Esophagus squamous epithelium (tissue), 5 donors: ENCODE measurements at places on chromosomes 16 and 17.

DNA sequence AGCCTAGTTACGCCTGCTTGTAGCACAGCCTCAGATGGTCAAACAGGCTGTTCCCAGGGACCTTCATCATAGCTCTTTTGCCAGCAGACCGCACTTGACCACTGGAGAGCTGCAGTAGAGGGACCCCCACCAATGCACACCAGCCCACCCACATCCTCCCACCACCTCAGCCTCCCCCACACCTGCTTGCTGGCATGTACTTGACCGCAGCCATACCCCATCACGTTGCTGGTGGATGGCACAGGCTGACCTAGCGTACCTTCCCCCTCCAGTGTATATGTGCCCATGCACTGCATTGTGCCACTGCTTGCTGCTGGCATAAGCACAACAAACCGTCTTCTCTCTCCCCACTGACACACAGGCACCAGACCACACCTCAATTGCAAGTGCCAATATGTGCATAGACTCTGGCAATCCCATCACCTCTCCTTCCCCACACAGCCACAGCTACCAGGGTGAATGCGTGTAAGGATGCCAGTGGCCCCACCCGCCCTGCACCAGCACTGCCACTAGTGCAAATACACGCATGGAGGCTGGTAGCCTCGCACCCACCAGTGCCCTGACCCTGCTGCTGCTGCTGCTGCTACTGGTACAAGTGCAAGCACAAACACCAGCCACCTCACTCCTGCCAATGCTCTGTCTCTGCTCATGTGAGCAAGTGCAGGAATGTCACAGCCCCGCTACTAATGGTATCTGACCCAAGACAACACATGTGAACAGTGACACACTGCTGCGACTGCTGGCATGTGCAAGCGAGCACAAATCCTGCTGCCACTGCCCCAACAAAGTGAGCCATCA lies 1377.6 kb downstream of the CDH11 start:
- DNase-seq: no peak

DNA sequence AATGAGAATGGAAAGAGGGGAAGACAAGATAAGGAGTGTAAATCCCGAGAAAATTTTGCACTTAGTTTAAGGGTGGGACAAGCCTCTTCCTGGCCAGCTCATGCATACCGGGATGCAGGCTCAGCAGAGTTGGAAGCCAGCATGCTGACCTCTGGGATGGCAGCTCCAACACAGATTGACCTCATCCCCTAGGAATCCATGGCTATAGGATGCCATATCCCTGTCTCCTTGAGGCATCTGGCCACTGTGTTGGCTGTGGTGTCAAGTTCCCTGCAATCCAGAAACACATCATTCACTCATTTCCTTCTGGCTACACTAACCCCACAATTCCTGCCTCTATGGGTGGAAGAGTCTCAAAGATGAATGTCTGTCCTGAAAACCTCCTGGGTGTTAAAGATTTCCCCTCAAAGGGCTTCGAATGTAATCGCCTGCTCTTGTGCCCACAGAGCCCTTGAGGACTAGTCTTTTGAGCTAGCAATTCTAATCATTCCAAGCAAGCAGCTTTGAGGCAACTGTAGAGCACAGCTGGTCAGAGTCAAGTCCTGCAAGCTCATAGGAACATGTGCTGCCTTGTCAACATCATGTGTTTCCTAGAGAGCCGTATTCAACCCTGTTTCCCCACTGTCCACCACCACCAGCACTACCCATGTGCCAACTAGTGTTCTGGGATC lies 141.4 kb downstream of the PMP22 start:
- DNase-seq: no peak

GRCh38 chr16:85735225-85735635 lies 15.7 kb downstream of the C16orf74 start:
- DNase-seq: no peak

DNA sequence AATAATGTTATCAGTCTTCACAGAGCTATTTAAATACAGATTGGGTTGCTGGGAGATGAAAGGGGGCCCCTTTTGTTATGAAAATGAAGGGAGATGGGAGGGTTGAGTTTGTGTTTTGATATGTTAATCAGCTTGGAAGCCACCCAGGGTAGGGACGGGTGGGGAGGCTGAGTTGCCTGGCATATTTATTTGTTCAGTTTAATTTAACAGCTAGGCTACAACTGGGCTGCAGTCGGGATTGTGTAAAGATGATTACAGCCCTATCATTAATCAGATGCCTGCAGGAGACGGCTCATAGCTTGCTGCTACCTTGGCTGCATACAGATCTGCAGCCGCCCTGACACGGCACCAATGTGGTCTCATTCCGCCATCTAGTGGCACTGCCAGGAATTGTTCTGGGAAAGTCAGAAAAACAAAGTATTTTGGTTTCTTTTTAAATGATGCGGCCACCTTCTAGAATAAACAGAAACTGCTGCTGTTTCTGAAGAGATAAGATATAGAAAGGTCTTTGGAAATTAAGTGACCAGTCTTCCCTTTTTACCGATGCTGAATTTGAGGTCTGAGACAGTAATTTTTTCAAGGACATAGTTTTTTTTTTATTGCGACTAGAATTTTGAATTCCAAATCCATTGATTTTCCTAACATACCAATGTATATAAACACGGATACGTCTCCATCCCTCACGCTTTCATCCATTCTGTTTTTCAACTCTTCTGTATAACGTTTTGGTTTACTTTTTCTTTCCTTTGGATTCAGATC lies 458.0 kb upstream of the ASIC2 start:
- no peak for DNase-seq

DNA sequence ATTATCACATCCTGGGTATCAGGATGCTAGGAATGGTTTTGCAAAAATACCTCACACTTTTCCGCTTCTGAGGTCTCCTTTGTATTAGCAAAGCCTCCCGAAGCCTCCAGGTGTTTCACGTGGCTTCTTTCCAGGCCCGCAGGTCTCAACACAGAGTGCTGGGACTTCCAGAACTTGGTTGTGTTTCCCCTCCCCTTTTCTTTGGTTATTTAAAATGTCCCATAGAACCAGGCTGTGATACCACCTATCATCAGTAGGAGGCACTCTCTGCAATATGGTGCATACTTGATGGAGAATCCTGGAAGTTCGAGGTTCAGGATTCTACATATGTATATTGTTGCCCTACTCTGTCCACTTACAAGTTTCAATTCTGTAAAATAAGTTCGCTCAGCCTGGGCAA lies 28.8 kb downstream of the ATP2C2 start:
- DNase-seq: no peak

- DNase-seq: no peak
These were observed 10.8 kb downstream of the NGFR start for GRCh38 chr17:49505854-49506253.

GRCh38 chr17:74245145-74245831 lies 28.7 kb upstream of the DNAI2 start:
- no peak for DNase-seq

GRCh38 chr17:50288306-50288705 lies 14.0 kb downstream of the TMEM92 start:
- no peak for DNase-seq

GRCh38 chr17:56110463-56111135 lies 42.7 kb upstream of the ANKFN1 start:
- DNase-seq: no peak

GRCh38 chr17:67245694-67246402 lies 852 bp upstream of the HELZ start:
- no peak for DNase-seq

DNA sequence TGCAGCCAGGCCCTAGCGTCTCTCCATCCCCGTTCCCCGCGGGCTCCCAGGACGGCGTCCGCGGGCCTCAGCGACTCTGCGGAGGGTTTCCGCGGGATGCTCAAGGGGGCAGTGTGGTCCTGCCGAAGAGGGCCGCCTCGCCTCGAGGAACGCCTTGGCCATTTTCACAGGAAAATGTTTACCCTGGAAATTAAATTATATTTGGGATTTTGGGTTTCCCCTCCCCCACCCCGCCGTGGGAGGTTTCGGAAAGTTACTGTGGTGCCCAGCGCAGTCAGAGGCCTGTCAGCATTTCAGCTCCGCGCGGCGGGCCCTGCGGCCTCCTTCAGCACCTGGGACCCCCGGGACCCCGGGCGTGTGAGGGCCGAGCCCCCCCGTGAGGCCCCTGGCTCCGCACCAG lies 94.5 kb downstream of the PCTP start:
- no peak for DNase-seq

- no peak for DNase-seq
These were observed 10.9 kb upstream of the TBX2 start for GRCh38 chr17:61388561-61389356.

DNA sequence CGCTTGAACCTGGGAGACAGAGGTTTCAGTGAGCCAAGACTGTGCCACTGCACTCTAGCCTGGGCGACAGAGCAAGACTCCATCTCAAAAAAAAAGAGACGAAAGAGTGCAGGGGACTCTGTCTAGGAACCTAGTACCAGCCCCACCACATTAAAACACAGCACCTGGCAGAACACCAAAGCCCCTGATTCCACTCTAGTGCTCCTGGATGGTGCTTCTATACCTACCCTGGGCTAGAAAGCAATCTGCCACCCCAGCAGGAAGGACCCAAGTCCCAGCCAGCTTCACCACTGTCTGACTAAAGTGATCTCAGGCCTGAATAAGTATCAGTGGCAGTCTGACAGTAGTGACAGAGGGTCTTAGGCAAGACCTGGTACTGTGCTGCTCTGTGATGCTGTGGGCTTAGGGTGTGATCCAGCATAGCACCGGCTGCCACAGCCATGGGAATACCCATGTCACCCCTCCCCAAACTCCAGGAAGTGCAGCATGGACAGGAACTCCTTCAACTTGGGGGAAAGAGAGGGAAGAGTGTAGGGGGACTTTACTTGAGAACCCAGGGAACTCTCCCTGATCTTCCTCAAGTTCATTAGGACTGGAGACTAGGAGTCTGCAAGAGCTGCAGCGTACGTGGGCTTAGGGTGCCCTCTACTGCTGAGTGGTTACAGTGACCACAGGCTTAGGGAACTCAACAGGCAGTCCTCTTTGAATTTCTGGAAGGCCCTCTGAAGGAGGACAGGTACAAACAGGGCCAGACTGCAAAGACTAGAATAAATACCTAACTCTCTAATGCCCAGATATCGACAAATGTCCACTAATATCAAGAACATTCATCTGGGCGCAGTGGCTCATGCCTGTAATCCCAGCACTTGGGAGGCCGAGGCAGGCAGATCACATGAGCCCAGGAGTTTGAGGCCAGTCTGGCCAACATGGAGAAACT lies 30.0 kb upstream of the RNF43 start:
- DNase-seq: no peak

DNA sequence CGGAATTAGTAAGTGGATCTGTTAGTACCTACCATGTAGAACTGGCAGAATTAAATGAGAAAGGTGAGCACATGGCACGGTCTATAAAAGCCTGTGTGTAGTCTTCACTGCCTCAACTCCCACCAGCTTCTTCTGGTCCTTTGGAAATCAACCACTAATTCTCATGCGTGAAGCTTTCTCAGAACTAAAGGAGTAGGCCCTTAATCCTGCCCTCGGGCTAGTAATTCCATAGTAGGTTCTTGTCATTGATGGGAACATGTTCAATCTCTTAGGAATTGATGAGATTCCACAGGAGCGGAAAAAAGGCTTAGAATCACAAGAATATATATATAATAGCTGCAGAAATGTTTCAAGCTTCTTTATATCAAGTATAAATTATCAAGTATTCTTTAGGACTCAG lies 21.7 kb downstream of the CDR2 start:
- no peak for DNase-seq

DNA sequence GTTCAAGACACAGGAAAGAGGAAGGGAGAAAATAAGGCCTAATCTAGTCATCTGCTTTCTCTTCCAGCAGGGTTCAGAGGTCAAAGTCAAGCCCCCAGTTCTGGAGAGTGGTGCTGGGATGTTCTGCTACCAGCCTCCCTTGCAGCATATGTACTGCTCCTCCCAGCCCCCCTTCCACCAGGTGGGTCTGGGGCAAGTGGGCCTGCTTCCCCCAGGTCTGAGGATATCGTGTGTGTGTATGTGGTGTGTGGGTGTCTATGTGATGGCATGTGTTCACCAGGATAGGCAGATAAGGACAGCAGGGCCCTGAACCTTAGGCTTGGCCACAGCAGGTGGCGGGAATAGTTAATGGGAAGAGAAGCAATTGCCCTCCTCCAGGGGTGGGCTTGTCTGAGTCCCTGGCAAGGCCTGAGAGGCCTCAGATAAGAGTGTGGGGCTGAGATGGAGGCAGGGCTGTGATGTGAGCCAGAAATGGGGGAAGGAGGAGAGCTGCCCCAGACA lies 21.1 kb downstream of the FOXN1 start:
- no peak for DNase-seq
